Renal cortical epithelial cell (primary cell): ENCODE measurements at places on chromosomes 4 and X. TPM values are rescaled to one million over a fixed set of nuclear protein-coding genes. Genes with fewer than 3 reads are reported as not detected.

LIMCH1 gene
- total RNA-seq: 17.7 and 65.0 TPM in 2 replicates

USO1 gene
- total RNA-seq: 139 and 141 TPM in 2 replicates

MAB21L2 gene
- total RNA-seq: not detected in 2 replicates

ASB11 gene
- total RNA-seq: not detected in 2 replicates

CORIN gene
- total RNA-seq: 0.15 TPM in 1 of 2 replicates, not detected in the other

MAGEA3 gene
- total RNA-seq: not detected in 2 replicates

RTL5 gene
- total RNA-seq: 0.17 and 3.9 TPM in 2 replicates

NOX1 gene
- not detected in 2 replicates for total RNA-seq

LAP3 gene
- total RNA-seq: 100 and 163 TPM in 2 replicates

TLR6 gene
- total RNA-seq: 0.65 and 2.8 TPM in 2 replicates

DSPP gene
- total RNA-seq: not detected in 2 replicates

RBMXL3 gene
- not detected in 2 replicates for total RNA-seq

PDLIM3 gene
- 2.0 and 6.1 TPM in 2 replicates for total RNA-seq

TMEM31 gene
- not detected in 2 replicates for total RNA-seq

MED14 gene
- 8.9 and 35.5 TPM in 2 replicates for total RNA-seq

TCEAL2 gene
- total RNA-seq: not detected in 2 replicates

UGT2B10 gene
- not detected in 2 replicates for total RNA-seq

ASMT gene
- not detected in 2 replicates for total RNA-seq

LINC00632 gene
- total RNA-seq: under 0.01 and 0.35 TPM in 2 replicates
